ENCODE measurements at places on chromosomes 1 and 21.

- no peak for DNase-seq
Observed at GRCh38 chr1:11640101-11640500, 14.1 kb downstream of the FBXO2 start.

- DNase-seq: no peak
Observed at GRCh38 chr1:9418851-9419250, 120.4 kb upstream of the SLC25A33 start.

DNA sequence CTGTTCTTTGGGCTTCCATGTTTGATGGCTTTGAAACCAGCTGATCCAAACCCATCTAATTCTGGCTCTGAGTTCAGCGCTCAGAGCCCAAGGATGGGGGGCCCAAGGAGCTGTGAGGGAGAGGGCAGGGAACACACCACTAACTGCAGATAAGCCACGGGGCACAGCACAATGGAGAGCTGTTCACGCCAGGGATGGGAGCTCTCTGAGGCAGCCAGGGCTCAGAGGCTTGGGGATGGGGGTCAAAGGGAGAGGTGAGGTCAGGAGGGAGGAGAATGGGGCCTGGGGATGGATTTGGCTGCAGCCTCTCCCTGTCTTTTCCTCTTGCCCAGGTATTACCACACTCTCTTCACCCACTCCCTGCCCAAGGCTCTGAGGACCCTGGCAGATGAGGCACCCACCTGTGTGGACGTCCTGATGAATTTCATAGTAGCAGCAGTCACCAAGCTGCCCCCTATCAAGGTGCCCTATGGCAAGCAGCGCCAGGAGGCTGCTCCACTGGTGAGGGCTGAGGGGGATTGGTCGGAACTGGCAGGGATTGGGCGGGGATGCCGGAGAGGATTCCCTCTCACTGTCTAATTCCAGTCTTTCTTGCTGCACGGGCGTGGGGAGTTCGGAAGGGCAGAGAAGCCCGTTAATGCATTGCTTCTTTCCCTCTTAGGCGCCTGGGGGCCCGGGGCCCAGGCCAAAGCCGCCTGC, 11.3 kb downstream of the SLC30A2 start:
- DNase-seq: no peak

- no peak for DNase-seq
Observed at GRCh38 chr1:81304187-81304586, 496.5 kb upstream of the ADGRL2 start.

GRCh38 chr1:222043444-222044292, 301.8 kb upstream of the DUSP10 start:
- DNase-seq: no peak

GRCh38 chr1:32454726-32455125, 10.1 kb upstream of the ZBTB8B start:
- no peak for DNase-seq

GRCh38 chr1:226976276-226976977, 36.3 kb downstream of the COQ8A start:
- no peak for DNase-seq

- no peak for DNase-seq
Observed at GRCh38 chr1:17881761-17882160, 126.6 kb downstream of the ACTL8 start.

DNA sequence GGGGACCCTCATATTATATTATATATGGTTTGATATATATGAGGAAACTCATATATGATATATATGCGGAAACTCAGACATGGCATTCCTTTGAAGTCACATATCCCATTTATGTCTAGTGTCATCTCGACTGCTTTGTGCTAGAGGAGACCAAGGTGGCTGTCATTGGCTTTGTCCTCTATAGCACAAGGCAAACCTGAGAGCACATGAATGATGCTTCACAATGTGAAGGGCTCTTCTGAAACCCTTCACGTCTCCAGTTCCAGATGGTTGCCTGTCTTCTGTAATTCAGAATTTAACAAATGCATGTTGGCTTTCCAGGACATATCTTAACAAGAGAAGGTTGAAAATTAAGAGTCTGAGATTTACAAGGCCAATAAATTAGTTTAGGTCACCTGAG, 303.6 kb downstream of the BARHL2 start:
- DNase-seq: no peak

- DNase-seq: no peak
Observed at GRCh38 chr1:227576189-227576588, 12.8 kb downstream of the ZNF678 start.

Measured in T-helper 17 cell (primary cell).